ENCODE measurements at places on chromosomes 7 and 10.

DNA sequence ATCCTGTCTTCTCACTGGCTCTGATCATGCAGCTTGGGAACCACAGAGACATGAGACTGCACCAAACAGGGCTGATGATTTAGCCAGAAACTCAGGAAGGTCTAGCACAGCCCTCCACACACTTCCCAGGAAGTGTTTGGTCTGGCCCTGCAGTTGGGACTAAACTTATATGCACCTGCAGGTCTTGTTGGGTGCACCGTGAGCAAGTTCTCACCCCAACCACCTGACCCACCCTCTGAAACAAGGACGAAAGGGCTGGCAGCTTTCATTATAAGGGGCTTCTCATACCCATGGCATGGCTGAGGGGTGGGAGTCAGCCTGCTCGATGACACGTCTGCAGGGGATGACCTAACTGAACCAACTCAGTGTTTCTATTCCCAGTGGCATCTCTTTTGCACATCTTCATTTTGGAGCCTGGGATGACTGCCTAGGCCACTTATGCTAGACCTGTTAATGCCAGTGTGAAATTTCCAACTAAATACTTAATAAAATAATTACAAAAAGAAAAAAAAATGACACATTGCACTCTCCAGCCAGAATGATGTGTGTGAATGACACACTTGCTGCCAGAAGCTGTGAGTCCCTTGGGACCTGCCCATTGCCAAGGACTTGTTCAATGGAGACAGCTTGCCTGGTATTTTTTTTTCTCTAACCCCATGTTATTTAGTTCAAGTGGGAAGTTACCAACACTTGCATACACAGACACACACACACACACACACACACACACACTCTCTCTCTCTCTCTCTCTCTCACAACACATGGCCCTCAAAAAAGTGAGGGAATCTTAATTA is 102.6 kb downstream of the NEURL1 start:
- DNase-seq = no peak

GRCh38 chr7:38178695-38179344 is 775 bp downstream of the STARD3NL start:
- peak; percentile 52 for DNase-seq

DNA sequence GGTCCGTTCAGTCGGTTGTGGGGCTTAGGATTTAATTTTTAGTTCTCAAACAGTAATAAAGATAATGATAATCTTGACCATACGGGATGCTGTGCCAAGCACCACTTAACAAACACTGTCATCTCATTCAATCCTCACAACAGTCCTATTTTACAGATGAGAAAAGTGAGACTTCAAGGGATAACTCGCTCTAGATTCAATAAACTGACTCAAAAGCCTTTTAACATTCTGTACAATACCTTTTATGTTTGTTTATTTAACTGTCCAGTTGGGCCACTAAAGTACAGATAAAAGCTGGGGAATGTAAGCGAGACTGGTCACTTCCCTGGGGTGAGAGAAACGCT is 437 bp upstream of the CFAP69 start:
- no peak for DNase-seq

- peak; percentile 68 for DNase-seq
These were observed 382.3 kb upstream of the MTPN start for GRCh38 chr7:136359333-136359903.

- DNase-seq = peak; percentile 70
These were observed 3.0 kb downstream of the BRI3 start for GRCh38 chr7:98284335-98285036.

GRCh38 chr10:58937423-58937822 is 239.0 kb upstream of the PHYHIPL start:
- DNase-seq = no peak

DNA sequence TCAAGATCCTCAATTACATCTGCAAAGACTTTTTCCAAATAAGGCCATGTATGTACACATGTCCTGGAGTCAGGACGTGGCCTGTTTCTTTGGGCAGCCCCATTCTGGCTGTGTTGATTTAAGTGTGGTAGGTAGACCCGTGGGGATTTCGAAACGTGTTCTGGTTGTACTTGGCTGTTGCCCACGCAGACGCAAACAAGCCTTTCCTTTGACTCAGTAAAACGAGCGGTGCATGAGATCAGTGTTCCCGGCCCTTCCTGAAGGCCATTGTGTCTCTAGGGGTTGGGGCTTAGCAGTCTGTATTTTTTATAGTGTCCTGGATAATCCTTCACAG is 64.8 kb upstream of the DNAJB6 start:
- no peak for DNase-seq

GRCh38 chr7:76211216-76211615 is 9.5 kb downstream of the SRRM3 start:
- DNase-seq = no peak

DNA sequence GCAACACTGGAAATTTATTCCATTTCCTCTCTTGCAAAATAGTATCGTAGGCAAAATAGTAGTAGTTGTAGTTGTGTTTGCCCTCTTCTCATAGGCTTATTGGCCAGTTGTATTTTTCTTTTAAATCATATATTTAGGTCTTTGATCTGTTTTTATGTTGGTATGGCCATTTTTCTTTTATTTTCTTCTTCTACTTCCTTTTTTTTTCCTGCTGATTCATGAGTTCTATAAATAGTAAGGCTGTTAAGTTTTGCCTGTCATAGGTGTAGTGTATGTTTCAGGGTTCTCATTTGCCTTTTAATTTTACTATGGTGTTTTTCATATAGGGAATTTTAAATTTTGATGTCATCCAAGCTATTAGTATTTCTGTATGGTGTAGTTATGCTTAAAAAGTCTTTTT is 25.4 kb upstream of the MRC1 start:
- peak; percentile 48 for DNase-seq

- DNase-seq = no peak
These were observed 6.4 kb upstream of the ANKRD1 start for GRCh38 chr10:90927293-90927692.

DNA sequence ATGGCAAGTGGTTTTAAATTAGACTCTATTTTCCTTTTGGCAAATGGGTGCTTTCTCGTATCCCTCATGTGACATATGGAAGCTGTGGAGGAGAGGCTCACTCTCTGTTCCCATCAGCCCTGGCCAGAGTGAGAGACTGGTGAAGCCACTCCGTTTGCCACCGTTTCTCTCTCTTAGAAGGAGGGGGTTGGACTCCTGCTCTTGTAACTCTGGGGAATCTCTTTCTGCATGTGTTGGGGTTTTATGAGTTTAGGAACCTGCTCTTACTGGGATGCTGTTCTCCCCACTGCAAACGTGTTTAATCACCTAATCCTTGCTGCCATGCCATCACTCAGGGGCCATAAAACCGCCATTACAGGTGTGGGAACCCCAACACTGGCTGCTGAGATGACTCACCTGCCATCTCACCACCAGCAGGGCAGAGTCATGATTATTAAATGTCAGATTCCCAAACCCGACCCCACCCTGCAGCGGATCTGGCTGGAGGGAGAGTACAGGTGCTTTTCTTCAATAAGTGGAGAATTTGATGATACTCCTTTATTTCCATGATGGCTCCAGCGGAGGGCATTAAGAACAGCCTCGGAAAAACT is 103.2 kb downstream of the ADCY1 start:
- DNase-seq = no peak

- no peak for DNase-seq
These were observed 554.9 kb downstream of the TCERG1L start for GRCh38 chr10:130756651-130757050.

- DNase-seq = no peak
These were observed 4.5 kb upstream of the MACROH2A2 start for GRCh38 chr10:70048030-70048723.

DNA sequence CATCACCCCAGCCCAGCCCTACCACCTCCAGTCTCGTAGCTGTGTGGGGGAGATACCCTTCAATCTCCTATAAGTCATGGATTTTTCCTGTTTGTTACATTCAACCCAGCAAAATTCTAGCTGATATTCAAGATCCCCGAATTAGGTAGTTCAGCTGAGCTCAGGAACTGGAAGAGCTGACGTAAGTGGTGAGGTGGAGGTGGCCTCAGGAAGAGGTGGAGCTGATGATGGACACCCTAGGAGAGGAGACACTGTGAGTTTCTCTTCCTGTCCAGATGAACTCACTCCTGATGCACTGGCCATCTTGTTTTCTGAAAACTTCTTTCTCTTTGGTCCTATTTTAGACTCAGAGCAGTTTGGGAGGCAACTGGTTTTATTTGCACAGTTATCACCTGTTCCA is 90.5 kb upstream of the PITRM1 start:
- no peak for DNase-seq

DNA sequence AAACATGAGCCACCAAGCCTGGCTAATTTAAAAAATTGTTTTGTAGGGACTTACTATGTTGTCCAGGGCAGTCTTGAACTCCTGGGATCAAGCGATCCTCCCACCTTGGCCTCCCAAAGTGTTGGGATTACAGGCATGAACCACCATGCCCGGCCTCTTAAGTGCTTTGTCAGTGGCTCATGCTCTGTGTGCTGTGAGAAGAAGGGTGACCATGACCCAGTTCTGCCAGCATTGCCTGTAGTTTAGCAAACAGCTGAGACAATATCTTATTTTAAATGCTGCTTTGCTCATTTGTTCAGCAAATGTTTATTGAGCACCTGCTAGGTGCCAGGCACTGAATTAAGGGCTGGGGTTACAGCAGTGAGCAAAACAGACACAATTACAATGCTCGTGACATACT is 9.0 kb downstream of the ADCK2 start:
- DNase-seq = no peak

- no peak for DNase-seq
These were observed 118.2 kb upstream of the DPP6 start for GRCh38 chr7:153934048-153934447.

DNA sequence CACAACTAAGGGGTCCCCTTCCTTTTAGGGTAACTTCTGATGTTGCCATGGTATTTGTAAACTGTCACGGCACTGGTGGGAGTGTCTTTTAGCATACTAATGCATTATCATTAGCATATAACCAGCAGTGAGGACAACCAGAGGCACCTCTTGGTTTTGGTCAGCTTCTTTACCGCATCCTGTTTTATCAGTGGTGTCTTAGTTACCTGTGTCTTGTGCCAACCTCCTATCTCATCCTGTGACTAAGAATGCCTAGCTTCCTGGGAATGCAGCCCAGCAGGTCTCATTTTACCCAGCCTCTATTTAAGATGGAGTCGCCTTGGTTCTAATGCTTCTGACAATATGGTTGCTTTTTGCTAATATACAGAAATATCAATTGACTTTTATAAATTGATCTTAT is 54.9 kb downstream of the AHCYL2 start:
- DNase-seq = no peak

- no peak for DNase-seq
These were observed 121.2 kb downstream of the SPDYE5 start for GRCh38 chr7:75613351-75613750.

DNA sequence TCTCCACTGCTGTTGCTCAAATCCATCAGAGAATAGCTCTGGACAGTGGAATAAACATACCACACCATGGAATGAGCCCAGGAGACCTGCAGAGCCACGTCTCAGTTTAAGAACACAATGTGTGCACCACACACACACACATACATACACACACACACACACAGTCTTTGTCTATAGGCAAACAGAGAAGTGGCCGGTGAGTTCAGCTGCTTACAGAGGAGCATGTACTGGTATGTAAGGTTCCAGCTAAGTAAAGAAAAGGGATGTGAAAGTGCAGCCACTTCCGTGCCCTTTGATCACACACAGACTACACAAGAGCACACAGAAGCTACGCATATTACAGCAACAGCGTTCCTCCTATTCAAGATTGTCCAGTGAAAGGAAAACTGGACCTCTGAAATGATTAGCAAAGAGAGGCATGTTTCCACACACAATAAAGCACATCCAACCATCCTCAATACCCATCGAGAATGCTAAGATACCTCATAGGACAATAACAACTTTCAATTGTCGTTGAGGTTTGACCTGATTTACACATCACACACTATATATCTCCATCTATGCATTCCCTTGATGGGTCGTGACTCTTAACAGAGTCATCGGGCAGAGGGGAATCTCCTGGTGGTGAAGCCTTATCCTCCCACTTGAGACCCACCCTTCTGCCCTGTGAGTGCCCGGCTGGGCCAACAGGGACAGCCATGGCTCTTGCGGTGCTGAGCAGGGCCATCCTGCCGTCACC is 23.6 kb downstream of the SLC35B4 start:
- no peak for DNase-seq

GRCh38 chr7:960269-960871 is 5.9 kb upstream of the ADAP1 start:
- DNase-seq = no peak

DNA sequence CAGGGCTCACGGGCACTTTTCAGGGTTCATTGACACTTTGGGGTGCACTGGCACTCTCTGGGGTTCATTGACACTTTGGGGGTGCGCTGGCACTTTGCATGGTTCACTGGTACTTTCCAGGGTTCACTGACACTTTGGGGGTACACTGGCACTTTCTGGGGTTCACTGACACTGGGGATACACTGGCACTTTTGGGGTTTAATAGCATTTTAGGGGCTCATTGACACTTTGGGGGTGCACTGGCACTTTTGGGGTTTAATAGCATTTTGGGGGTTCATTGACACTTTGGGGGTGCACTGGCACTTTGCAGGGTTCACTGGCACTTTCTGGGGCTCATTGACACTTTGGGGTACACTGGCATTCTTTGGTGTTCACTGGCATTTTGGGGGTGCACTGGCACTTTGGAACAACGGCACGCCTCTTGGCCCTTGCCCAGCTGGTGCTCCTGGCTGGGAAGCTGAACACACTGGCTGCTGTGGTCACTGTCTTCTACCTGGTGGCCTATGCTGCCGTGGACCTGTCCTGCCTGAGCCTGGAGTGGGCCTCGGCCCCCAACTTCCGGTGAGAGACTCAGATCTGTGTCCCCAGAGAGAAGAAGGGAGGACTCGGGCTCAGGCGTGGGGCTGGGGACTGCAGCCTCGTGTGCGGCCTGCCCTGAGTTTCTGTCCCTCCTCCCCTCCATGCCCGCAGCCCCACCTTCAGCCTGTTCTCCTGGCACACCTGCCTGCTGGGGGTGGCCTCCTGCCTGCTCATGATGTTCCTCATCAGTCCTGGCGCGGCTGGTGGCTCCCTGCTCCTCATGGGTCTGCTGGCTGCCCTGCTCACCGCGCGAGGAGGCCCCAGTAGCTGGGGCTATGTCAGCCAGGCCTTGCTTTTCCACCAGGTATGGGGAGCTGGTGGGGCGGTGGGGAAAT is 6.2 kb upstream of the TRIP6 start:
- DNase-seq = no peak

DNA sequence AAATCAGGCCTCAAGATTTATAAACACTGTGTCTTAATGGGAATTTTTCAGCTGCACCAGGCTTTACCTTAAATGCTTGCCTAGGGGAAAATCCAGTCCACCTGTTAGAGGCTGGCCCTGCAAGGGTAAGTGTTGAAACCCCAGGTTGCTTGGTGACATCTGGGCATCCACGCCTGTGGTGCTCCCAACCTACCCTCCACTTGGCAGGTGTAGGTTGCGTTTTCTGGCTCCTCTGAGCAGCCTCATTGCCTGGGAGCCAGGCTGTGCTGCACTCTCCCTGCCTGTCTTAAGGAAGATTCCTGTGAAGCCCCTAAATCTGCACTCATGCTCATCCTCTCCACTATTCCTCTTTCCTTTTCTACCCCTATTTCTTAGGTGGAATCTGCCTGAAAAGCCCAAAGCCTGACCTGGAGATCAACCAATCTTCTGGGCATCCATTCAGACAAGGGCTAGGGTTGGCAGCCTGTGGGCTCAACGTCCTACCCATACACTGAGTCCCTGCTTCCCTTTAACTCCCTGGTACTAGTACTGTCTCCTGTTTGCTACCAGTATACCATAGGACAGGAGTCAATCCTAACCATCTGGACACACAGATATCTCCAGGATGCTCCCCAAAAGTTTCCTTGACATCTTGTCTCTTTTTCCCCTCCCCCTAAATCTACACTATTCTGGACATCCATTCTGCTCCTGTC is 150.4 kb downstream of the PDE1C start:
- no peak for DNase-seq
